Thoracic aorta (tissue), 2 donors: ENCODE measurements at places on chromosomes 1 and 21.

- no peak overlapping the region for H3K4me3 ChIP-seq
- H3K36me3 ChIP-seq: no peaks in the 10 kb centered on the region
- DNase-seq: no peak
- peaks cover 5% of the 10 kb centered on the region for H3K4me1 ChIP-seq
- H3K27ac ChIP-seq: no peak overlapping the region
- H3K27me3 ChIP-seq: no peaks in the 10 kb centered on the region
Observed at GRCh38 chr21:36115138-36115730, 19.6 kb upstream of the CBR3 start.

GRCh38 chr1:52238474-52238873 lies 96.6 kb downstream of the ZFYVE9 start:
- peaks cover 7% of the 10 kb centered on the region for H3K4me1 ChIP-seq
- H3K27ac ChIP-seq: no peak overlapping the region
- H3K27me3 ChIP-seq: no peaks in the 10 kb centered on the region
- DNase-seq: no peak

DNA sequence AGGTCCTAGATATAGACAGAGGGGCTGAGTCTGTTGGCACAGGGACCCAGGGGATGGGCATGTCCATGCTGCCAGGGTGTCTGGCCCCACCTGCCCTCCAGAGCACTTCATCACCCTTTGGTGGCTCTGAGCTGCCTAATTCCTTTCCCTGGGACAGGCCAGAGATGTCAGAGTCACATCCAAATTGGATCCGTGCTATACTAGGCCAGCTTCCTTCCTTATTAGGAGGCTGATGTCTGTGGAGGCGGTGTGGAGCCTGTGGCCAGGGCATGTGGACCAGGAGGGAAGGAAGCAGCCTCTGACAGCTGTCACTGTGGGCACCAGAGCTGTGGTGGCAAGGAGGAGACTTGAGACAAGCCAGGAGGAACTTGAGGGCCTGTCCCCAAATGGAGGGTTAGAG lies 77.7 kb upstream of the TMEM51 start:
- H3K27ac ChIP-seq: no peak overlapping the region
- H3K36me3 ChIP-seq: no peaks in the 10 kb centered on the region
- H3K4me3 ChIP-seq: no peak overlapping the region
- DNase-seq: no peak
- no peaks in the 10 kb centered on the region for H3K27me3 ChIP-seq

DNA sequence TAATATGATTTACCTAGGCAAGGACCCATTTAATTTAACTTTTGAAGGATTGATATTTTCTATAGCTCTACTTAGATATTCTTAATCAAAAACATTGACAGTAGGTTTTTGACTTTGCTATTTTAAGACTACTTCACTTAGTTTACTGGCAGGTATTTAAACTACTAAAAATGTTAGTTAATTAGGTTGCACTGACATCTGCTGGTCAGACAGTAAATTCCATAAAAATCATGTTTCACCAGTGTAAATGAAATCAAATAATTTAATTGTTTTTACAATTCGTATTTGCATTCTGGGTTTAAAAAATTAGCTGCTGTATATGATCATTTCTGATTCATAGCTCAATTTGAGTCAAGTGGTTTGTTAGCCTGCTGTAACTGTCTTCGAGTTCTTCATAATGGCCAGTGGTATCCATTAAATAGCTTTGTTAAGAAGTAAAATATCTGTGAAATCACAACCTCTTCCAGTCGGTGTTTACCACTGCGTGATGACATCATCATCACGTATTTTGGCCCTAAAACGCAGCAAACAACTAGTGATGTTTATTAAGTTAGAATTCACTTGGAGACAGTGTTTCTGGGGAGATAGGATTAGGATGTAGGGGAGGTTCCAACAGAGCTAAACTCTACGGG lies 26.2 kb downstream of the EXTL2 start:
- no peak overlapping the region for H3K27ac ChIP-seq
- no peaks in the 10 kb centered on the region for H3K36me3 ChIP-seq

- no peak for DNase-seq
- H3K4me1 ChIP-seq: no peaks in the 10 kb centered on the region
- no peaks in the 10 kb centered on the region for H3K36me3 ChIP-seq
- H3K4me3 ChIP-seq: no peak overlapping the region
- H3K27ac ChIP-seq: no peak overlapping the region
Observed at GRCh38 chr1:207397525-207397926, 56.6 kb upstream of the CR2 start.

- no peak overlapping the region for H3K4me3 ChIP-seq
- no peaks in the 10 kb centered on the region for H3K4me1 ChIP-seq
- no peak overlapping the region for H3K27ac ChIP-seq
- H3K36me3 ChIP-seq: peaks cover 47% of the 10 kb centered on the region
Observed at GRCh38 chr21:46552865-46553379, 52.0 kb downstream of the S100B start.

DNA sequence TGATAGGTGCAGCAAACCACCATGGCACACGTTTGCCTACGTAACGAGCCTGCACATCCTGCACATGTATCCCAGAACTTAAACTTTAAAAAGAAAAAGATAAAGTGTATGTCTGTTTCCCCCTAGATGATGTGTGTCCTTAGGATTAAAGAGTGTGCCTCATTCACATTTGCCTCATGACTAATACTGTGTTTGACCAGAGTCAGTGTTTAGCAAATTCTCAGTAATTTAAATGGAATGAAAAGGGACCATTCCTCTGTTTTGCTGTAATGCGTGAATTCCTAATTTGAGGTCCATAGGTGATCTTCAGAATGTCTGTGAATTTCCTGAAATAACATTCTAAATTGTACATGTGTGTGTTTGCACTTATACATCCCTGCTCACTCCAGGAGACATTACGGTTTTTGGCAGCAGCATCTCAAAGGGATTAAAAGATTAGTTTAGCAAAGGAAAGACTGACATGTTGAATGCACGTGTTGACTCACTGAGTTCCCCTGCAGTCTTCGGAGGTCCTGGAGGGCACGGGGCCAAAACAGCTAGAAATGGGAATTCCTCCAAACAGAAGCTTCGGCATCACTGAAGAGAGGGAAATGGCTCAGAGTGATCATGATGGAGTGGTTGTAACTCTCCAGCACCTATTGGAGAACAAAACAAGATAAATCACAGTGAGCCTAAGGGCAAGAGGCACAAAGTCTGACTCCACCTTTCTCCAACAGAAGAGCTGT lies 19.1 kb upstream of the SLC35F3 start:
- H3K4me1 ChIP-seq: no peaks in the 10 kb centered on the region
- no peaks in the 10 kb centered on the region for H3K27me3 ChIP-seq
- H3K36me3 ChIP-seq: no peaks in the 10 kb centered on the region
- H3K27ac ChIP-seq: no peak overlapping the region
- no peak for DNase-seq

DNA sequence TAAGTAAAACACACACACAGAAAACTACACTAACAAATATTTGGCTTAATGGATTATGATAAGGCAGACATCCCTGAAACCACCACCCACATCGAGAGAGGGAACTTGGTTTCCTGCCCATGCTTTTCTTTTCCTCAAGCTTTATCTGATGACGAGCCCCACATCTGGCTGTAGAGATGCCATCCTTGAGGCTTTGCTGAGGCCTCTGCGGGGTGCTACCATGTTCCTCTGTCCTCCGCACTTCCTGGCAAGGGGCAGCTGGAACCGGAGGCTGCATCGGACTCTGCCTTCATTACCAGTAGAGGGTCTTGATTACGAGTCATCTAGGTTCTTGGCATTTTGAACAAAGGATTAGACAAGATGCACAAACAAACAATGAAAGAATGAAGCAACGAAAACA lies 21.7 kb upstream of the C1orf174 start:
- no peaks in the 10 kb centered on the region for H3K36me3 ChIP-seq
- H3K4me1 ChIP-seq: no peaks in the 10 kb centered on the region
- H3K27me3 ChIP-seq: no peaks in the 10 kb centered on the region
- no peak for DNase-seq
- no peak overlapping the region for H3K27ac ChIP-seq

GRCh38 chr1:44542420-44543063 lies 131.7 kb downstream of the TMEM53 start:
- no peaks in the 10 kb centered on the region for H3K36me3 ChIP-seq
- no peaks in the 10 kb centered on the region for H3K4me1 ChIP-seq
- H3K27ac ChIP-seq: no peak overlapping the region
- no peak overlapping the region for H3K4me3 ChIP-seq
- H3K27me3 ChIP-seq: no peaks in the 10 kb centered on the region
- DNase-seq: no peak

DNA sequence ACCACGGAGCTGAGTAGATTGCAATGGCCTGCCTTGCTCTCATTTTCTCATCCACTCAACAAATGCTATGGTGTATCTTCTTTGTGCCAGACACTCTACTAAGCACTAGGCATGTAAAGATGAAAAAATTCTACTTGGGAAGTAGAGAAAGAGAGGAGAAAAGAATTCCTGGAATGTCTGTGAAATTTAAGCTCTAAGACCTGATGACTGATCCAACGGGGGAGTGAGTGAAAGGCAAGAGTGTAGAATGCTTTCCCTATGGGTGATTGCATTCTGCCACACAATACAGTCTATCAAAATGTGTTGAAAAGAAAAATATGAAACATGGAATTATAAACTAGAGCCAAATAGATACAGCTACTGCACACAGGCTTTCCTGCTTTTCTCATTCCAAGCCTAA lies 82.3 kb downstream of the CYYR1 start:
- no peaks in the 10 kb centered on the region for H3K4me1 ChIP-seq
- no peak overlapping the region for H3K4me3 ChIP-seq
- no peak overlapping the region for H3K27ac ChIP-seq
- no peak for DNase-seq
- H3K27me3 ChIP-seq: no peaks in the 10 kb centered on the region
- no peaks in the 10 kb centered on the region for H3K36me3 ChIP-seq

DNA sequence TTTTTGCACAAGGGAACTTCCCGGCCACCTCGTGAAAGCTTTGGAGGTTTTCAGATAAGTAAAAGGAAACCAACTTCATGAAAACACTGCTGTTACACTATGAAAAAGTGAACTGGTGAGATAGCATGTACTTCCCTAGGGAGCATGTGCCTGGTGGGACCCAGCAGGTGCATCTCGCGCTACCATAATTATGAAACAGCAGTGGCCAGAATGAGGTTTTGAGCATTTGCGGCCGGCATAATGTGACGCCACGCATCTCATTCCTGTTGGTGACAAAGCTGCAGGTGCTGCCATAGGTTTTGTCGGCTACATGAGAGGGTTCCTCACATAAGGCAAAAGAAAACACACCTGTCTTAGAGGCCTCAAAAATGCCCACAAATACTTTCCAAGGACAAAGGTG lies 1.7 kb downstream of the KRTAP10-3 start:
- no peak overlapping the region for H3K4me3 ChIP-seq
- H3K27ac ChIP-seq: no peak overlapping the region
- DNase-seq: no peak
- no peaks in the 10 kb centered on the region for H3K4me1 ChIP-seq

GRCh38 chr1:62341089-62341488 lies 21.9 kb upstream of the KANK4 start:
- no peak overlapping the region for H3K4me3 ChIP-seq
- DNase-seq: no peak
- H3K27ac ChIP-seq: no peak overlapping the region
- H3K36me3 ChIP-seq: no peaks in the 10 kb centered on the region
- H3K4me1 ChIP-seq: no peaks in the 10 kb centered on the region

DNA sequence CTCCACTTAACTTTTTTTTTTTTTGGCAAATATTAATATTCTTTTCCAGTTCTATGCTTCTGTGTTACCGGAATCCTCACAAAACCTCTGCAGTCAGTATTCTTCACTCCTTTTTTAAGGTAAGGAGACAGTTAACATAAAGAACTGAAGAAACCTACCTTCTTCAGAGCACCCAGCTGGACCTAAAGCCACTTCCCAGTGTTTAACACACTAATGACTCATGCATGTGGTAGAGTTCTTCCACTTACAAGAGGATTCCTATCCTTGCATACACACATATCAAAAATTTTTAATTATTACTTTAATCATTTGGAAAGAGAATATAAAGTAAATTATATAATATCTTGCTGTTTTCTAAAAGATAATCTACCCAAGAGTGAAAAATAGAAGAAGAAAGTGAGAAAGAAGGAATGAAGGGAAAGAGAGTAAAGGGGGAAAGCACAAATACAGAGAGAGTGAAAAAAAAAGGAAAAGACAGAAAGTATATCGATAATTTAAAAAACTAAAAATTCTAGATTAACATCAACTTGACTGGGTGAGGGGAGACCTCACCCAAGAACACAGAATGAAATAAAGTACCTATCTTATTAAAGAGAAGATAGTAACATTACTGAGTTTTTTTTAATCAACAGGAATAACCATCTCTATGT lies 54.9 kb downstream of the ENAH start:
- H3K27ac ChIP-seq: no peak overlapping the region
- H3K4me3 ChIP-seq: no peak overlapping the region
- peaks cover 20% of the 10 kb centered on the region for H3K4me1 ChIP-seq
- DNase-seq: no peak
- no peaks in the 10 kb centered on the region for H3K36me3 ChIP-seq

- peaks cover 16% of the 10 kb centered on the region for H3K4me1 ChIP-seq
- H3K36me3 ChIP-seq: no peaks in the 10 kb centered on the region
- no peaks in the 10 kb centered on the region for H3K27me3 ChIP-seq
- DNase-seq: peak; percentile 28
- peak overlapping the region; percentile 89 for H3K27ac ChIP-seq
- H3K4me3 ChIP-seq: peak overlapping the region; percentile 98
Observed at GRCh38 chr1:174160109-174160473, 771 bp downstream of the RABGAP1L start.

- H3K36me3 ChIP-seq: no peaks in the 10 kb centered on the region
- no peak overlapping the region for H3K4me3 ChIP-seq
- no peaks in the 10 kb centered on the region for H3K4me1 ChIP-seq
- no peak for DNase-seq
- no peaks in the 10 kb centered on the region for H3K27me3 ChIP-seq
Observed at GRCh38 chr1:12135612-12136011, 31.2 kb upstream of the TNFRSF1B start.

GRCh38 chr1:39722495-39722894 lies 16.2 kb upstream of the PPIE start:
- H3K27ac ChIP-seq: no peak overlapping the region
- H3K36me3 ChIP-seq: no peaks in the 10 kb centered on the region
- no peak for DNase-seq
- no peak overlapping the region for H3K4me3 ChIP-seq
- H3K4me1 ChIP-seq: no peaks in the 10 kb centered on the region

- no peaks in the 10 kb centered on the region for H3K36me3 ChIP-seq
- no peak overlapping the region for H3K4me3 ChIP-seq
Observed at GRCh38 chr1:194755241-194755994, 1569.0 kb upstream of the B3GALT2 start.

- H3K36me3 ChIP-seq: no peaks in the 10 kb centered on the region
- no peak for DNase-seq
- no peak overlapping the region for H3K4me3 ChIP-seq
- H3K27me3 ChIP-seq: no peaks in the 10 kb centered on the region
Observed at GRCh38 chr1:46508757-46509156, 19.1 kb downstream of the DMBX1 start.

DNA sequence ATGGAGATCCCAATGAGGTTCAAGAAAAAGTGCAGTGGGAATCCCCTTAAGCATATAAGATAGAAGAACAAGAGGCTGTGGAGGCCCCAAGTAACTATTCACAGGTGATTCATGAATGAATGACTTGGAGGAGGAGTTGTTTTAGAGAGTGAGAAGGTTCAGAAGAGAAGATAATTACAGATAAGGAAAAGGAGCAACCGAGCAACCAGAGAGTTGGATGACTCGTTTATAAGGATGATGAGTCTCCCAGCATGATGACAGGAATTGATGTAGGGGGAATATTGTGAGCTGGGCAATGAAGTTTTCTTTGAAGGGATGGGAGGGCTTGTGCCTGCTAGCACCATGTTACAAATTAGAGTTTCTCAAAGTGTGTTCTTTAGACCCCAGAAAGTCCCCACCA lies 9.8 kb downstream of the C8A start:
- H3K4me3 ChIP-seq: no peak overlapping the region
- no peaks in the 10 kb centered on the region for H3K27me3 ChIP-seq
- DNase-seq: no peak
- no peaks in the 10 kb centered on the region for H3K36me3 ChIP-seq
